Stimulated activated CD4-positive, alpha-beta T cell treated with anti-CD3 and anti-CD28 coated beads, Interleukin-2, amount 100 ng/mL, for 48 hours (primary cell): ENCODE measurements at places on chromosomes 3 and 15.

GRCh38 chr3:134216191-134216764 lies 34.4 kb downstream of the RYK start:
- no peak for DNase-seq

DNA sequence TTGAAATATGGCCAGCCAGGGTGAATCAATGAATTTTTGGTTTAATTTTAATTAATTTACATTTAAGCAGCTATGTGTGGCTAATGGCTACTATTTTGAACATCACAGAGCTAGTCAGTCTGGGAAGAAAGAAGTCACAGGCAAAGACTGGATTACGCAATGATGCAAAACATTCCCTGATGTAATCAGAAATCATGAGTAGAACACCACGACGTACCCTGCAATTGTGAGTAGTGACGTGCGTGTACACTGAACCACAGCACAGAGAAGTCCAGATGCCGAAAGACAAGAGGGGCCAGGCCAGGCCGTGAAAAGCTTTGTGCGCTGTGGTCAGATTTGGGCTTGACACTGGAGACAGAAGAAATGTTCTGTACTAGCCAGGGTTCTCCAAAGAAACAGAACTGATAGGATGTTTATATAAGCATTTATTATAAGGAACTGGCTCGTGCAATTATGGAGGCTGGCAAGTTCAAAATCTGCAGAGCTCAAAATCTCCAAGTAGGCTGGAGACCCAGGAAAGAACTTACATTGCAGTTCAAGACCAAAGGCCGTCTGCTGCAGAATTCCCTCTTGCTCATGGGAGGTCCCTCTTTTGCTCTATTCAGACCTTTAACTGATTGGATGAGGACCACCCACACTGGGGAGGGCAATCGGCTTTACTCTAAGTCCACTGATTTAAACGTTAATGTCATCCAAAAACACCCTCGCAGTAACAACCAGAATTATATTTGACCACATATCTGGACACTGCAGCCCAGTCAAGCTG lies 44.6 kb downstream of the SH3BP5 start:
- no peak for DNase-seq

GRCh38 chr3:4604693-4605092 lies 111.5 kb downstream of the ITPR1 start:
- no peak for DNase-seq

DNA sequence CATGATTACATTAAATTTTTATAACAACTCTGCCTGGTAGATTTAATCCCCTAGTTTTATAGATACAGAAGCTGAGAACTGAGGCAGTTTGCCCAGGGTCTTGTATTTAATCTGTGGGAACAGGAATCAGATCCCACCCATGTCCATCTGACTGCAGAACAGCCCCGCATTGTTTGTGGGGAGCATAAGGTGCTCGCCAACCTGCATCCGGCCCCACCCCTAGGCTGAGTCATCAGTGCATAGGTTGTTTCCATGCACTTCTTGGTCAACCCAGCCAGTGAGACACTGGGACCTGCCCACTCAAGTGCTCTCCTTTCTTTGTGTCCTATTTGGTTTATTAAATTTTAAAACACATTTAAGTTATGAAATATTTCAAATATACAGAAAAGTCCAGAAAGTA lies 266.2 kb downstream of the OPA1 start:
- DNase-seq: no peak

DNA sequence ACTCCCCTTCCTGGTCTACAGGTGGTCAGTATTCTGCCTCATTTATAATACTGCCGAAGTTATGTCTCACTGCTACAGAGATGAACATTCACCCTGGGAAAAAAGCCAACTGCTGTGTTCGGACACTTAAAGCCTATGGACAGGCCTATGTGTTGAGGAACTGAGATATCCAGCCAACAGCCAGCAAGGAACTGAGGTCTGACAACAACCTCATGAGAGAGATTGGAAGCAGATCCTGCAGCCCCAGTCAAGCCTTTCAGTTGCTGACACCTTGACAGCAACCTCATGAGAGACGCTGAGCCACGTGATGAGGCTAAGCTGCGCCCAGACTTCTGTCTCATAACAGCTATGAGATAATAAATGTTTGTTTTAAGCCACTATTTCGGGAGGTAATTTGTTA lies 18.2 kb upstream of the FHIT start:
- no peak for DNase-seq

GRCh38 chr3:43206632-43207031 lies 79.7 kb upstream of the SNRK start:
- no peak for DNase-seq

DNA sequence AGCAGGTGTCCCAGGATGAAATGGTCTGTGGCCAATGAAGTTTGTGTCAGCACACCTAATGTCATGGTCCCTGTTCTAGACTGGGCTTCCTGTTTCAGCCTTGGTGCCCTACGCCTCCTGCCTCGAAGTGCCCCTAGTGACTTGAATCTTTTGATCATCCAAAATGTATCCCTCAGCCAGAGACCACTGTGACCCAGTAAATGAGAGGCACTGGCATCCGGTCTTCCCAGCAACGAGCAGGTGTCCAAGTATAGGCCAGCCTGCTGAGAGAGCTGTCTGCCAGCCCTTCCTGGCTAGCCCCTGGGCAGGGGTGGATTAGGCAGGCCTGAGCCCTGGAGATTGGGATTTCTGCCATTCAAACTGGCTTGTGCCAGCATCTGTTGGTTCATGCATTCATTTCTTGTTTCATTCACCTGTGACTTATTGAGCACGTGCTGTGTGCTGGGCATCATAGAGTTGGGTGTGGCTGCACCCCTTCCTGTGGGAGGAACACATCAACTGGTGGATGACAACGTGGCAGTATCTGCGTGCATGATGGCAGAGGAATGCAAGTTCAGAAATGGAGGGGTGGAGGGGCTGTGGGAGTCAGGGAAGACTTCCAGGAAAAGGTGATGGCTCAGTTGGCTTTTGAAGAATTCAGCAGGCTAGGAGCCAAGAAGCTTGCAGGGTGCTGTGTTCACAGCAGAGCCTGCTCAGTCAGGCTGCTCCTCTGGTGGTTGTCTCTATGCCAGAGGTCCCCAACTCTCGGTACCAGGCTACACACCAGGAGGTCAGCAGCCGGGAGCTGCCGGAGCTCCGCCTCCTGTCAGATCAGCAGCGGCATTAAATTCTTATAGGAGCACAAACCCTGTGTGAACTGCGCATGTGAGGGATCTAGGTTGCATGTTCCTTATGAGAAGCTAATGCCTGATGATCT lies 21.6 kb downstream of the ESYT3 start:
- no peak for DNase-seq

- DNase-seq: no peak
These were observed 117.1 kb downstream of the THSD4 start for GRCh38 chr15:71232411-71232810.

- DNase-seq: no peak
These were observed 81.6 kb downstream of the STT3B start for GRCh38 chr3:31614162-31614921.

GRCh38 chr3:13501521-13501920 lies 21.4 kb downstream of the HDAC11 start:
- DNase-seq: no peak

- DNase-seq: no peak
These were observed 26.6 kb downstream of the ALDH1L1 start for GRCh38 chr3:126153695-126154360.

DNA sequence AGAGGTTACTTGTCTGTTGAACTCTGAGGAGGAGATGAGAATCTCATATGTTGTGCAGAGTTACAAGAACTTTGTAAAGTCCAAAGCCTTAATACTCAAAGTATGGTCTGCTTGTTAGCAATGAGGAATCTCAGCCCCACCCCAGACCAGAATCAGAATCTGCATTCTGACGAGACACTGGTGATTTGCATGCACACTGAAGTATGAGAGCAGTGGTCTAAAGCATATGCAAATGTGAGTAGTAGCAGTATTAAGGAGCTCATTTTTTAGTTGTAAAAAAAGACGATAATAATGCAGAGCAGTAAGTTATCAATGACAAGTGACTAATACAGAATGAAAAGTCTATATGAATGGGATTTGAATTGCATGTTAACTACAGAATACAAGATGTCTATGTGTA lies 327.7 kb downstream of the RYR3 start:
- no peak for DNase-seq

DNA sequence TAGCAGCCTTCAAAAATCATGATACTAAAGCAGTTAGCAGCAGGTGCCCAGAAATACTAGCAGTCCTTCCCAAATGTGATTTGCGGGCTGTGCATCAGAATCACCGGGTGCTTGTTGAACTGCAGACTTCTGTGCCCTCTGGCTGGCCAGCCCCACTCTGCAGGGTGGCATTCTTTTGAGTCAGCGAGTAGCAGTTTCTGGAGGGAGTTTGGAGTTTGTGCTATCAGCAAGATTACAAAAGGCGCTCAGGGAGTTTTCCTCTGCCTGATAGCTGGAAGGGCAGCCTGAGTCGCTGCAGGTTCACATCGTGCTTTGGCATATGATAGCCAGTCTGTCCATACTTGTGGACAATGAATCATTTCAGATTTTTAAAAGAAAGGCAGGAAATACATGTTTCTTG lies 57.6 kb downstream of the CLDN11 start:
- DNase-seq: no peak

GRCh38 chr3:193046371-193046770 lies 128.7 kb upstream of the MB21D2 start:
- DNase-seq: no peak

- DNase-seq: no peak
These were observed 125.8 kb downstream of the ECT2 start for GRCh38 chr3:172876297-172876696.

GRCh38 chr15:49589030-49589429 lies 31.6 kb downstream of the FAM227B start:
- DNase-seq: no peak

DNA sequence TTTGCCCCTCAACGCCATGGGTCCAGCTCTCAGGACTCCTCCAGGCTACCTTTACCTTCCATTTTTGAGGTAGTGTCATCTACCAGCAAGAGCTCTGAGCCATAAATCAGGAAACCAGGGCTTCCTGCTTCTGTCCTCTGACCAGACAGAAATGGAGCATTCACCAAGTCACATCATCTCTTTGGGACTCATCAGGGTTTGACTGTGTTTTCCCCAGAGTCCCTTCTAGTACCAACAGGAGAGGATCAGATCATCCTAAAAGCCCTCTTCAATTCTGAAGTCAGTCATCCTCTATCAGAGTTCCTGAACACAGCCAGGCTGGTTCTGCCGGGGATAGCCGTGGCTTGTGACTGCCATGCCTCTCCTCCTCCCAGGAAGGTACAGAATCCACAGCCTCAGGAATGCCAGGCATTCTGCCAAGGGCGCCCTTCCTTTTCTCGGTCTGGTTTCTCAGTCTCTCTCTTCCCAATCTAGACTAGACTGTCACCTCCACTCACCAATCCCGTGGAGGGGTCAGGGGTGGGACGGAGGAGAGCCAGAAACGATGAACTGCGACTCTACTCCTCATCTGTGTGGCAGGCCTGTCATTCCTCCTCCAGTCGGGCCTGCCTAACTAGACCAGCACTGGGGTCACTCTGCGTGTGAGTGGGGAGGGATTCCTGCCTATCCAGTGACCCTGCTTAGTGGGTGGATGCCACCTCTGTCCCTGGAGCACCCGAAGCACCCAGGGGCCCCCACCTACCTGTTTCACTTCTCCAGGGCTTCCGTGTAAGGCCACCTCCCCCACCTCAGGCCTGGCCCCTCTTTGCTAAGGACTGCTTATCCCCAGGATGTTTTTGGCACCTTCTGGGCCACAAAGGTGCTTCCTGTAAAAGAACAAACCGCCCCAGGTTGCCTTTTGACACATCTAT lies 30.9 kb downstream of the CCNL1 start:
- no peak for DNase-seq

DNA sequence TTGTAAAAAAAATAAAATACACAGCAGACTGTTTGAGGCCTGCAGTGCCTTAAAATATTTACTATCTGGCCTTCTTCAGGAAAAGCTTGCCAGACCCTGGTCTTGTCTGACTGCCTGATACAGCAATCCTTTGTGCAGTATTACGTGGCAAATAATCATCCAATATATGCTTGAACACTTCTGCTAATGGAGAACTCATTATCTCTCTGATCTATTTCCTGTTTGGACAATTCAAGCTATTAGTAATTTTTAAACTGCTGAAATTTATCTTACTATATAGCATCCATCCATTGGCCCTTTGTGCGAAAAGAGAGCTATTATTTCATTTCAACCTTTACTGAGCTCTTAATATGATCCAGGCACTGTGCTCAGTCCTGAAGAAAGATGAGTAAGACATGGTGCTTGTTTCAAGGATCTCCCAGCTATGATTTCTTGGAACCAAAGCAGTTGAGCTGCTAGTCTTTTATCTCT lies 15.9 kb downstream of the ATG7 start:
- no peak for DNase-seq

- no peak for DNase-seq
These were observed 17.3 kb downstream of the GTPBP8 start for GRCh38 chr3:113008117-113008516.

GRCh38 chr3:141894524-141895176 lies 18.2 kb downstream of the ATP1B3 start:
- DNase-seq: no peak

DNA sequence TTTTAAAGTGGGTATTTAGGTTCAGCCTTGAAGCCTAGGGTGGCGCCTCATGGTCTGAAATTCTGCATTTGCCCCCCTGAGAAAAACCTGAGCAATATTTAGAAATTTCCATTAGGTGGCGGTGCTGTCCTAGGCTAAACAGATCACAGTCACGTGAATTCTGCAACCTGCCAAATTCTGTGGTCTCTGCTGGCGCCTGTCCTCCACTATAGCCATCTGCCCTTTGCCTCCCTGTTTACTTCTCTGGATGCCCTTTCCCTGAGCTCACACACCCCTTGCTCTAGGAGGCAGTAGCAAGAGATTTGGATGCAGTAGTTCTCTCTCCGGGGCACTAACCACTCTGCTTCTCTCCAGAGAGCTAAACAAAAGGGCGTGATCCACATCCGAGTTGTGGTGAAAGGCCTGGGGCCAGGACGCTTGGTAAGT lies 9.1 kb downstream of the MRPS11 start:
- DNase-seq: no peak

GRCh38 chr3:146091397-146091796 lies 69.6 kb downstream of the PLOD2 start:
- DNase-seq: no peak

DNA sequence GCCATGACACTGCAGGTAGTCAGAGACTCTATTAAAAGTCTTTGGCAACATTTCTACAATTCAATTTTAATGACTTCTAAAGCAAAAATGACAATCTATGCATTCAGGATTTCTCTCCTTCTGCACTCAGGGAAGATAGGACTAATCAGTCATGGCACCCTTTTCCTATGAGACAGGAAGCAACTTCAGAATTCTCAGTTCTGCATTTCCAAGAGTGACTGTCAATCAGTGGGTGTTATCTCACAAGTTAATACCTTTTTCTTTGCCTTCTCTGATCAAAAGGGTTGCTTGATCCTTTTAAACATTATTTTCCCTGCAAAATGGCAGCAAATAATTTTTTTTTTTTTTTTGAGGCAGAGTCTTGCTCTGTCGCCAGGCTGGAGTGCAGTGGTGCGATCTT lies 7.8 kb upstream of the ICE2 start:
- no peak for DNase-seq
